Psoas muscle (tissue), 8 donors: ENCODE measurements at places on chromosomes 3 and 15. TPM values are rescaled to one million over a fixed set of nuclear protein-coding genes. Genes with fewer than 3 reads are reported as not detected.

The ADPRH gene
- polyA plus RNA-seq, result 16.6 TPM

GRCh38 chr3:183252973-183253527, at the start of gene B3GNT5:
TSS of gene B3GNT5 (plus strand) at chr3:183253253. CDS start at chr3:183269799, 16,546 bp downstream.
- peak; percentile 51 for DNase-seq

GRCh38 chr15:44136991-44137477, 58.0 kb downstream of the FRMD5 start:
- no peak for DNase-seq

The ZNF774 gene
- polyA plus RNA-seq, result 4.3 TPM

DNA sequence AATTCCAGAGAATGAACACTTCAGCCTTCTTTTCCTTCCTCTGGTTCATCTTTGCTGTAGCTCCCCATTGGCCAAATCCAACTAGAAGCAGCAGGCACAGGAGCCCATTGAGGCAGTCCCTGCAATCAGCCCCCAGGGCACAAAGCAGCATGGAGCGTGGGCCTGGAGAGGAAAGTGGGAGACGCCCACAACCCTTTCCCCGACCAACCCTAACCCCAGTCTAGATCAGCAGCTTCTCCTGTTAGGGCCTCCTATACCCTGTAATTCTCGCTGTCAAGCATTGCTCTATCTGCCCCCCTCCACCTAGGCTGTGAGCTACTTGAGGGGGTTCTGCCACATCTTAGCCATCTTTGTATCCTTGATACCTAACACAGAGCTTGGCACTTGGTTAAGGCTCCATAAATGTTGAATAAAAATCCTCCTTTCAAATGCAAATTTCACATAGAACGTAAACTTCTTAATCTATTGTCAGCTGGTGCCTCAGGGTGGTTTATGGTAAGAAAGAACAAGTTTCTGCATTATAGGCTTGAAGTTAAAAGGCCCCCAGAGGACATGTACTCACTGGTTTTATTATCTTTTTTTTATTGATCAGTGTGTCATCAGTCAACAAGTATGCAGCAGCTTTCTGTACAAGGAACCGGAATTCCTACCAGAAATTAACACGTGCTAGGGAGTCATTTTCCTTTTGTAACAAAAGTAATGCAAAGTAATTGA, 97.9 kb upstream of the PFN2 start:
- DNase-seq, result no peak

GRCh38 chr15:63301088-63301487, 23.7 kb downstream of the APH1B start:
- no peak for DNase-seq

- DNase-seq, result no peak
Measured at GRCh38 chr3:8891303-8891702, 72.0 kb downstream of the RAD18 start.

- no peak for DNase-seq
Measured at GRCh38 chr3:129539206-129539605, 3.8 kb upstream of the H1-8 start.

The REC114 gene
- polyA plus RNA-seq, result not detected

GRCh38 chr3:58383476-58383875, 50.2 kb downstream of the PDHB start:
- no peak for DNase-seq

The CATSPER2 gene
- 0.80 TPM for polyA plus RNA-seq
